Stimulated activated naive B cell treated with anti-CD40 and anti-IgM and Interleukin-4, amounts not matched to agents 10 μg/mL and 1 μg/mL and 100 μg/mL, for 72 hours (primary cell): ENCODE measurements at places on chromosomes 2 and 18.

GRCh38 chr2:219418155-219419011 lies at the start of gene DES:
Gene DES, plus strand, starts transcription at chr2:219418377. Its CDS starts 86 bp downstream, at chr2:219418463.
- no peak within 1 kb of the TSS for H3K4me3 ChIP-seq
- no peak for DNase-seq
- H3K27me3 ChIP-seq, result peaks cover 55% of the 10 kb centered on the region
- H3K36me3 ChIP-seq, result no peaks in the 10 kb centered on the region

DNA sequence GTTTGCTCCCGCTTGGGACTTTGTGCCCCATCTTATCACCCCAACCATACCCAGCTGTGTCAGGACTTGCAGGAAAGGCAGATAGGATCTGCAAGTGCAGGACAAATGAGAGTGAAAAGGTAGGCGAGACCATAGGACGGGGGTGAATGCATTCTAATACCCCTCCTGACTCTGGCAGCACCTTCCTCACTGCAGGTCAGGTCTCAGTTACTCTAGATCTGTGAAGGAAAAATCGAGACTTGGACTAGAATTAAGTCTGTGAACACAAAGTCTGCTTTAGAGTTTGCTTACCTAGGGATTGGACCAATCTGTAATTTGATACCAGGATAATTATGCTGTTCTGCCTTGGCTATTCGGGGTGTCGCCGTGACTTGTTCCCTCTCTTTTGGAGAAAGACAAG lies 19.7 kb downstream of the NT5DC4 start:
- H3K4me1 ChIP-seq, result no peaks in the 10 kb centered on the region
- no peak for DNase-seq
- no peak overlapping the region for H3K27ac ChIP-seq
- no peaks in the 10 kb centered on the region for H3K27me3 ChIP-seq
- H3K36me3 ChIP-seq, result no peaks in the 10 kb centered on the region

DNA sequence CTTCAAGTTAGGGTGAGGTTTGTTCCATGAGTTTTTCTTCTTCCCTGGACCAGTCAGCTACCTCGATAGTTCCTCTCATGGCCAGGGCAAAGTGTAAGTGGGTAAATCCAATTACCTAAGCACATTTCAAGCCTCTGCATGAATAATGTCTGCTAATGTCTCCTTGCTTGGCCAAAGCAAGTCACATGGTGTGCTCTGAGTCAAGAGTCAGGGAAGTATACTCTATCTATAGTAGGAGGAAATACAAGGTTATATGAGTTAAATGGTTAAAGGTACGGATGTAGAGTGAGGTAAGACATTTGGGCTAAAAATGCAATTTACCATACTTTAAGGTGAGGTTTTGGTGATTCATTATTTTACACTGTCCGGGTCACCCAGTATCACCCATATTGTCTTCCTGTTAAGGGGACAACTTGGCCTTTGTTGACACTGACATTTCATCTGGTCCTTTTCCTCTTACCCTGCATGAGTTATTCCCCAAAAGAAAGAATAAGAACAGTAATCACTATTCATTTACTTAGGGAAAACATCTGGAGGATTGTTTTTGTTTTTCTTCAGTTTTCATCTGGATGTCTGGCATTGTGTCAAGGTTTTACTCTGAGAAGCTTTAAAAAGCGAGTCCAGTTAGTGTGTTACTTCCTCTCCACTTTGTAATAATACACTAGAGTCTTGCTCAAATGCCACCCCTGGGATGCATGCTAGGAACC lies 405.5 kb downstream of the RND3 start:
- H3K36me3 ChIP-seq, result no peaks in the 10 kb centered on the region
- DNase-seq, result no peak
- H3K4me1 ChIP-seq, result no peaks in the 10 kb centered on the region
- no peak overlapping the region for H3K27ac ChIP-seq
- H3K4me3 ChIP-seq, result no peak overlapping the region

GRCh38 chr2:7588295-7588694 lies 671.1 kb downstream of the RNF144A start:
- H3K27ac ChIP-seq, result no peak overlapping the region
- H3K36me3 ChIP-seq, result no peaks in the 10 kb centered on the region
- no peaks in the 10 kb centered on the region for H3K4me1 ChIP-seq
- H3K27me3 ChIP-seq, result no peaks in the 10 kb centered on the region
- H3K4me3 ChIP-seq, result no peak overlapping the region

DNA sequence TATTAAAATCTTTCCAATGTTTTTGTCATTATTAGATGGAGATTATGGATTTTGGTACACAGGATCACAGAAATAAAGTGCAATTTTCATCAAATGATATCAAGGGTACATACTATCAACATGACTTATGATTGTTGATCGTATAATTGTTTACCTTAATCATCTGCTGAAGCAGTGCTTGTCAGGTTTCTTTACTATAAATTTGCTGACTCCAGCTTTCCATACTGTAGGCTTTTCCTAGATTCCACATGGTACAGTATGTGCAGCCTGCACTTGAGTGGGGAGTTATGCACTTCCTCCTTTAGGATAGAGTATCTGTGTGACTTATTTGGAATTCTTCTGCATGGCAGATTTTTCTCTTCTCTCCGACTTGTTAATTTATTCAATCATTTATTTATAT lies 187.6 kb upstream of the DPP10 start:
- no peaks in the 10 kb centered on the region for H3K27me3 ChIP-seq
- H3K36me3 ChIP-seq, result no peaks in the 10 kb centered on the region
- H3K4me3 ChIP-seq, result no peak overlapping the region
- no peak overlapping the region for H3K27ac ChIP-seq
- DNase-seq, result no peak

DNA sequence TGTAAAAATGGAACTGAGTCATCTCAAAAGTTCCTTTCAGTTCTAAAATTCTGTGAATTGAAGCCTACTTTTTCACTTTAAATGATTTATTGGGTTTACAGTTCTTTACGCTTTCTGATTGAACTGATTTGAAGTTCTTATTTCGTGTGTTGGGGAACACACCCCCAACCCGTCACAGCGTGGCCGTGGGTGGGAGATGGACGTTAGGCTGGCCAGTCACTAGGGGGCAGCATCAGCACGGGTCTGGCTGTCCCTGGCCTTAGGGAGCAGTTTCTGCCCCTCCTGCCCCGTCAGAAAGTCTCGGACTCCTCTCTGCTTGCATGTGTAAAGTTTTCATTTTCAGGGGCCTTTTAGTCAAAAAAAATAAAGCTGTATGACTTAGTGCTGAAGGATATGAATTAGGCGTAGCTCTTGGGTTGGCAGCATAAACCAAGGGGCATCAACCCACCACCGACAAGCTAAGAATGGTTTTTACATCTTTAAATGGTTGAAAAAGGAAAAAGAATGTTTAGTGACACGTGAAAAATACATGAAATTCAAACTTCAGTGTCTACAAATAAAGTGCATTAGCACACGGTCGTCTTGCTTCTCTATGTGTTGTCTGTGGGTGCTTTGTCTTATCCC lies 63.4 kb downstream of the ZCCHC2 start:
- H3K27me3 ChIP-seq, result no peaks in the 10 kb centered on the region
- H3K36me3 ChIP-seq, result peaks cover 24% of the 10 kb centered on the region
- peaks cover 46% of the 10 kb centered on the region for H3K4me1 ChIP-seq
- H3K27ac ChIP-seq, result peak overlapping the region; percentile 73

- H3K27ac ChIP-seq, result no peak overlapping the region
- peaks cover 7% of the 10 kb centered on the region for H3K27me3 ChIP-seq
- DNase-seq, result no peak
- H3K4me3 ChIP-seq, result no peak overlapping the region
- H3K4me1 ChIP-seq, result no peaks in the 10 kb centered on the region
Observed at GRCh38 chr2:206971805-206972204, 32.5 kb downstream of the CPO start.

GRCh38 chr2:41735006-41735405 lies 312.8 kb upstream of the PKDCC start:
- peaks cover 8% of the 10 kb centered on the region for H3K4me1 ChIP-seq
- no peak for DNase-seq
- no peak overlapping the region for H3K27ac ChIP-seq
- H3K27me3 ChIP-seq, result peaks cover 5% of the 10 kb centered on the region
- no peaks in the 10 kb centered on the region for H3K36me3 ChIP-seq
- no peak overlapping the region for H3K4me3 ChIP-seq

DNA sequence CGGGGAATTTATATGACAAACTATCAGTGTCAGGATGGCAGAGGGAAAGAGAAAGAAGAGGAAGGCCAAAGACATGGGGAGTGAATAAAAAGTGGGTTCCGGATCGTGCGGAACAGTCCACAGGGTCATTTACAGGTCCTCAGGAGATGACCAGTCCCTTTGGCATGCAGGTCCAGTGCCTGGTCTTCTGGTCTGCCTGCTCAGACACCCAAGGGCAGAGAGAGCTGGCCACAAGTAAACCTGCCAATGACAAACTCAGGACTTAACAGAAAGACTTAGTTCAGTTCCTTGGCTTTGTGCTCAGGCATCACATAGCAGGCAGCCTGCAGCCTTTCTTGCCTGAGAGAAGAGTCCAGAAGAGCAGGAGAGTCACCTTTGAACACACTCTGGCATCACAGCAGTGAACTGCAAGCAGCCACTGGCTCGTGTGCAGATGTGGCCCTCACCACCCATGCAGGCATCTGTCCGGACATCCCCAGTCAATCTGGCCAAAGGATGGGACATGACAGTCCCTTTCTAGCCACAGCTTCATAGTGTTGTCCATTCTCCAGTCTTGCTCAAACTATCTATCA lies 14.0 kb downstream of the TMEM127 start:
- no peak for DNase-seq
- peaks cover 73% of the 10 kb centered on the region for H3K36me3 ChIP-seq
- peaks cover 20% of the 10 kb centered on the region for H3K4me1 ChIP-seq

DNA sequence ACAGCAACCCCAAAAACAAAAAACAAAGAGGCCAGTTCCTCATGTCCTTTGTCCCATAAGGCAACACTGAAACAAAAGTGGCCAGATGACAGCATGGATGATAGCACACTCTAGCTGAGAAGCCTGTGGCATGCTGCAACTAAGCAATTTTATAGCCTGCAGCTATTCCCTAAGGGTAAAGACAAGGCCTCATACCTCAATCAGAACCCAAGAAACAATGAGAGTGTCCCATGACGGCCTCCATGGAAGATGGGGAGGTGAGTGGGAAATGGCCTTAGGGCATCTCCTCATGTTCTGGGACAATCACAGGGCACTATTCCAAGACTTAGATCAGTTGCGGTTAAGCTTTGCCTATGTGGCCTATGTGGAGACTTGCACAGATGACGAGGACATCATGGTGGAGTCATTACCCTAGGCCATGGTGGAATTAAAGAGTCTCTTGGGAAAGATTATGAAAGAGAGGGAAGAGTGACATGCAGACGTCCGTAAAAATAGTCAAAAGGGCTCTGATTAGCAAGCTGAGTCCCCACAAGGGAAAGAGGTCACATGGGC lies 103.1 kb downstream of the INO80D start:
- no peak overlapping the region for H3K27ac ChIP-seq
- peaks cover 5% of the 10 kb centered on the region for H3K36me3 ChIP-seq
- DNase-seq, result no peak
- no peaks in the 10 kb centered on the region for H3K4me1 ChIP-seq
- H3K4me3 ChIP-seq, result no peak overlapping the region

DNA sequence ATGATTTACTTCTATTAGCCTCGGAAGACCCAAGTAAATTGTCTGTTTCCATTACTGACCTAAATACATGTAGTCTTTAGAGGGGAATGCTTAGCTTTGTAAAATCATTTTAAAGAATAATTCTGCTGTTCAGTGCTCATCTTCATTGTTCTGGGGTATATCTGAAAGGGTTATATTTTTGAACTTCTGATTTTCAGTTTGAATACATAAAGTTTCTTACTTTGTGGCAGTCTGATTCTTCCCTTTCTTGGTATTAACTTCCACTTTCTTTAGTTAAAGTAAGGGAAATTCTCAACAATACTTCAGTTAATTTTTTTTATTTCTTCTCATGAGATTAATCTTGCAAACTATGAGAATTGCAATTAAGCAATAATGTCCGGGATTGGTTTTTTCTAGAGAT lies 148.4 kb downstream of the DOCK10 start:
- H3K4me3 ChIP-seq, result peak overlapping the region; percentile 62
- peaks cover 71% of the 10 kb centered on the region for H3K36me3 ChIP-seq
- H3K4me1 ChIP-seq, result peaks cover 40% of the 10 kb centered on the region
